Activated gamma-delta T cell treated with anti-CD3 and anti-CD28 coated beads, Interleukin-2, amount 50 U/mL, for 16 hours (primary cell): ENCODE measurements at places on chromosomes 1 and 21.

- no peak for DNase-seq
Measured at GRCh38 chr1:229856009-229856650, 210.9 kb upstream of the GALNT2 start.

GRCh38 chr1:10835822-10836421 is 39.5 kb upstream of the CASZ1 start:
- no peak for DNase-seq

GRCh38 chr1:212513586-212513985 is 80.9 kb downstream of the NENF start:
- no peak for DNase-seq

DNA sequence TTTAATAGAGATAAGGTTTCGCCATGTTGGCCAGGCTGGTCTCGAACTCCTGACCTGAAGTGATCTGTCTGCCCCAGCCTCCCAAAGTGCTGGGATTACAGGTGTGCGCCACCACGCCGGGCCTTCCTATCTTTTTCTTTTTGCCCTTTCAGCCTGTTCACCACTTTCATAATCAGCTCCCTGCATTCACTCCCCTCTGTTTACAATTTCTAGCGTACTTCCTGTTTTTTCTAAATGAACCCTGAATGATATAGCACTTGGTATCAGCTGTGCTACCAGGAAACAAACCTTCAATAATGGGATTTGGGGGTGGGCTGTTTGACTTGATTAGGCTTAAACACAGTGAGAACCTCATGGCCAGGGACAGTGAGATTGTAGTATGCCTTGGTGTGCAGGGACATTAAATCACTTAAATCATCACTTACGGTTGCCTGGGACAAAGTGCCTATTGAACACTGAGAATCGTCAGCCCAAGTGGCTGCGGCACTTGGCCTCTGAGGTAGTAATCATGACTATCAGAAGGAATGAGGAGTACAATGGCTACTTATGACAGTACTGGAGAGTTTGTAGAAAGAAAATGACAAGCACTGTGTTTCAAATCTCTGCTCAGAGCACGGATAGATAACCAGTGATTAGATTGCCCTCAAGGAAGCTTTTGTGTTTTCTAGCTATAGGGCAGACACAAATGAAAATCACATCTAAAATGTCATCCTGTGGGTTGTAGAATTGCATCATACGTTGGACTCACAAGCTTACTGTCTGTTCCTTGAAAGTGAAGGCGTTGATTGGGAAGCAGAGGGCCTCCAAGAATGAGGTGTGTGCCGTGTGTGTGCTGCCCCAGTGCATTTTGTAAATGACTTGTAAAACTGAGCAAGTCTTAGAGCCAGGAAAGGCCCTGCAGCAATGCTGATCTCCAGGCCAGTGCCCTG is 661.8 kb downstream of the MATN1 start:
- no peak for DNase-seq
